ENCODE measurements at places on chromosomes 7 and 10.
A peak's percentile ranks its signal among the peaks of the same experiment; 100 is the strongest.

GRCh38 chr7:5549096-5549763 lies 125.6 kb upstream of the TNRC18 start:
- DNase-seq = peak; percentile 43

DNA sequence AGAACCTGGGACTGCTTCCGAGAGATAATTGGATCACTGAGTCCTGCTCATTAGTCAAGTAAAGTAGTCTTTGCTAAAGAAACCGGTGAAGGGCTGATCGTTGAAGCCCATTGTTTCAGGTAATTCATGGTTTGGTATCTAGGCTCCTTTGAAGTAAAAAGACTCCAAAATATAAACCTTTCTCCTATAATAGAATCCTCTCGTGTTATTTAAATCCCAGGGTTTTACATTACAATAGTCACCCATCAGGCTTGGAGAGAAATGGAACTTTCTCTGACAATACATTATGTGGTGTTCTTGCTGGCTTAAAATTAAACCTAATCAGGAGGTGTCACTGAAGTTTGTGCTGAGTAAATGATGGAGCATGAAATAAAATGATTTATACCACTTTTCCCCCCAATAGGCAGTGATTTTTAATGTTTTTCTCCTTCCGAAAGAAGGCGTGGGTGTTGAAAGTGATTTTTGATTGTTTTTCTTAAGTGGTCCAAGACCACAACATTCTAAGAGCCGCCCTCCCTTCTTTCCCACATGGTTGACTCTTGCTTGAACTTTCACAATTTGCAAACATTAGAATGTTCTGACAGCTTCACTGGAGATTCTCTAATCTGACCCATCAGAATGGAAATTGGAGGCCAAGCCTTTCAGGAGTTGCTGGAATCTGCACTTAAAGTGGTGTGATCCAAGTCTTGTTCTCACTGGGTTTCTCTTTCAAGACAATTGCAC lies 44.2 kb downstream of the LRMDA start:
- no peak for DNase-seq

DNA sequence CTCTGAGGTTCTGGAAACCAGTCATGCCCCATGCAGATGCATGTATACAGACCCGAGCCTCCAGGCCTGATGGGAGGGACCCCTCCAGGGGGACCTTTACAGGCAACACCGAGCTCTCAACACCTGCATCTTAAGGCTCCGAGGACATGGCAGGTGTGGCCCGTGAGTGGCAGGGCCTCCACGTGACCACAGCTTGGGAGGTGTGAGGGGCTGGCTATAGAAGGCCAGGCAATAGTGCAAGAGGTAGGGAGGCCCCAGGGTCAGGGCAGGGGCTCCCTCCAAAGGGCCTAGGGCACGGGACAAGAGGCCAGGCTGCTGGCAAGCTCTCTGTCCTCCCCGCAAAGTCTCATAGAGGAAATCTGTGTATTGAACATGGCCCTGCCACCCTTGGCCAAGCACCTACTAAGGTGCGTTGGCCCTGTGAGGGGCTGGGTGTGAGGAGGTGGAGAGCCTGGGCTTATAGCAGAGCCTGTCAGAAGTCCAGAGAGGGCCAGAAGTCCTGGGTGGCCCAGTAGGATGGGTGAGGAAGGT lies 134.2 kb downstream of the PTPN20 start:
- no peak for DNase-seq

- peak; percentile 77 for DNase-seq
Observed at GRCh38 chr10:97499561-97500296, 1.0 kb downstream of the UBTD1 start.

DNA sequence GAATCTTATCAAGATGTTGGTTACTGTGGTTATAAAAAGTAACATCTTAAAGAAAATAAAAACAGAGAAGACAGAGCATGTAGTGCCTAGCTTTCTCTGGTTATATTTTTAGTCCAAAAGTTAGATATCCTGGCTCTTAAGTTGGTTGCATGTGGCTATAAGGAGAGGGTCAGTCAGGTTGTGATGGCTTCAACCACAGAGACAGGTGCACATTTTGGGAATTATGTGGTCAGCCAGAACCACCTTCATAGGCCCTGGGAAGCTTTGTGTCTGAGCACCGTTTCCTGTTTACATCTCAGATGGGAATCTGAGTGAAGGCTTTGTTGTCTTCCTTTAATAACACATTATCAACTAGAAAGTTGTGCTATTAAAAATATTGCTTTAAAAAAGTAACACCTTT lies 265.1 kb upstream of the IGFBP3 start:
- no peak for DNase-seq

- peak; percentile 92 for DNase-seq
Observed at GRCh38 chr10:132571650-132572544, 34.3 kb downstream of the INPP5A start.

- no peak for DNase-seq
Observed at GRCh38 chr10:132541129-132541528, 3.5 kb downstream of the INPP5A start.

DNA sequence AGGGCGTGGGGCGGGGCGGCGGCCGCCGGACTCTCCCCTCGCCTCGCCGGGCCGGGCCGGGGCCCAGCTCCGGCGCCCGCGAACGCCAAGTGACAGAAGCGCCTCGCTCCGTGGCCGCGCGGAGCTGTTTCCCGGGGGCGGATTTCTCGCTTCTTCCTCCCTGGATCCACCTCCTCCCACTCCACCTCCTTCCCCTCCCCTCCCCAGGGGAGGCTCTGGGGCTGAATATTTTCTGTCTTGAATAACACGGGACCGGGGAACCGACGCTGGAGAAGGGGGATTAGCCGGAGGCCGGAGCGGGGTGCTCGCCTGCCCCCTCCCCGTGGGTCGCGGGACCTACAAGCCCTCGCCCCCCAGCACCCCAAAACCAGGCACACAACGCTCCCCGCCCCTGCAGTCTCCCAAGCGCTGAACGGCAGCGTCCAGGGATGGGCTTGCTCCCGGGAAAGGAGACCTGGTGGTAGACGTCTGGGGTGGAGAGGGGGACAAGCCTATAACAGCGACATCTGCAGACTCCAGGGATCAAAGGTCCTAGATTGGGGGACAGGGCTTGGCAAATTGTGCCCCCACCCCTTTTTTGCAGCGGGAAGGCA lies at the start of gene ARHGAP21:
TSS of gene ARHGAP21 (minus strand) at position 100 of the 593 bp plus-strand sequence. CDS start 1,988 bp downstream, outside the sequence.
- peak; percentile 89 for DNase-seq

GRCh38 chr7:55088107-55088506 lies 69.3 kb downstream of the EGFR start:
- DNase-seq = no peak

- no peak for DNase-seq
Observed at GRCh38 chr10:20647756-20648155, 249.4 kb downstream of the NEBL start.

- DNase-seq = no peak
Observed at GRCh38 chr7:26490640-26491624, 199.3 kb downstream of the SNX10 start.

GRCh38 chr7:102152672-102153598 lies 133.7 kb upstream of the SH2B2 start:
- peak; percentile 52 for DNase-seq

GRCh38 chr7:44697136-44698045 lies 51.3 kb upstream of the ZMIZ2 start:
- no peak for DNase-seq

DNA sequence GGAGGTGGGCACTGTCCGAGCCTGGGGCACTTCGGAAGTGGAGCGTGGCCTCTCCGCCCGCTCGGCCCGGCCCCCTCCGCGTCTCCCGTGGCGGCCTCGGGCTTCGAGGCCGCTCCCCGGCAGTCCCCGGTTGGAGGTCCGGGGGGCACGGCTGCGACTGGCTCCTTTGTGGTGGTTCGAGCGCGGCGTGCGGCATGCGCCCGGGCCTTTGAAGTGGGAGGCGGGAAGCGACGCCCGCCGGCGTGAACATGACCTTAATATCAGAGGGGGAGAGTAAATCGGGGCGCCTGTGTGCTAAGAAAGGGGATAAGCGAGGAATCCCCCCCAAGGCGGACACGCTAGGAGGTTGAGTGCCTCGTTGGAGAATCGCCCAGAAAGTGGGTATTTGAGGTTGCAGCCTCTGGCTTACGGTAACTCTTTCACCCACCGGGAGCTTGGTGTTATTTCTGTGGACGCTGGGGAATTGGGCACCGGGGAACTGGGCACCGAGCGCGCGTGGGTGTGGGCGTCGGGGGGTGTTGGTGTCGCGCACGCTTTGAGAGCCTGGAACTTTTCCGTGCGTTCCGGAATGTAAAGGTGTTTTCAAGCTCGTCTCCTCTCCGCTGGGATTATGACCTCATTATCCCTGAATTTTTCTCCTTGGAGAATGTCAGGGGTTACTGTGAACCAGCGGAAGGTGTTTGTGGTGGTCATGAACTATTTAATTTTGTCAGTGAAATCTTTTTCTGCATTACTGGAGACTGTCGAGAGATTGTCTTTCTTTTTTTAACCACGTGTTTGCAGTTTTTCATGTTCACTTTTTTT lies 660 bp downstream of the SUV39H2 start:
- peak; percentile 78 for DNase-seq

DNA sequence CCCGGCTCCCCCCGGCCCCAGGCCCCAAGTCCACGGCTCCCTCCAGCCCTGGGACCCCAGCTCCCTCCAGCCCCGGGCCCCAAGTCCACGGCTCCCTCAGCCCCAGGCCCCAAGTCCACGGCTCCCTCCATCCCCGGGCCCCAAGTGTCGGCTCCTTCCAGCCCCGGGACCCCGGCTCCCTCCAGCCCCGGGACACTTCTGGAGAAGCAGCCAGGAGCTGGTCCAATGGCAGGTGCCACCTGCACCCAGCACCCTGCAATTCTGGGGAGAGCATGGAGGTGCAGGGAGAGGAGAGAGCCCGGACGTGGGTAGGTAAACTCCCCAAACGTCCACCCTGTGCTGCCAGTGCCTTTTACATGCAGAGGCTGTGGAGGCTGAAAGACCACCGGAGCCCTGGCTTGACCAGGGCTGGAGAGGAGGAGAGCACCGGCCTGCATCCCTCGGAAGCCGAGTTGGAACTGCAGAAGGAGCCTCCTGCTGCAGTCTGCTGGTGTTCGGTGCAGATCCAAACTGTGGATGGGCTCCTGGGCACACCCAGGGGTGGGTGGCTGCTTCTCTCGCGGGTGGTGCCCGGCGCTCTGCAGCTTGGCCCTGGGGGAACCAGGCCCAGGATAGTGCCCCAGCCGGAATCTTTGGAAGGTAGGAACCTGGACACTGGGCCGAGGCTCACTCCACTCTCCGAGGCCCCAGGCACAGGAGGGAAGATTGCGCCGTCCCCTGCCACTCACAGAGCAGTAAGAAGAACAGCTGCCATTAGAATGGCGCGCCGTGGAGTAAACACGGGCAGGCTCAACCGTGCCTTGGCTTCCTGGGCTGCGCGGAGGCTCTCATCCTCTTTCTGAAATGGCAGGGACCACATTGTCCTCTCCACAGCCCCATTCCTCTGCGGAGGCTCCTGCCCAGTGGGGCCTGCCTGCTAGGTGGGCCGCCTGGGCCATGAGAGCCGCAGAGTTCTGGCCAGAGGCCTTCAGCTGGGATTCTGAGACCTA lies 14.7 kb downstream of the SHH start:
- no peak for DNase-seq

DNA sequence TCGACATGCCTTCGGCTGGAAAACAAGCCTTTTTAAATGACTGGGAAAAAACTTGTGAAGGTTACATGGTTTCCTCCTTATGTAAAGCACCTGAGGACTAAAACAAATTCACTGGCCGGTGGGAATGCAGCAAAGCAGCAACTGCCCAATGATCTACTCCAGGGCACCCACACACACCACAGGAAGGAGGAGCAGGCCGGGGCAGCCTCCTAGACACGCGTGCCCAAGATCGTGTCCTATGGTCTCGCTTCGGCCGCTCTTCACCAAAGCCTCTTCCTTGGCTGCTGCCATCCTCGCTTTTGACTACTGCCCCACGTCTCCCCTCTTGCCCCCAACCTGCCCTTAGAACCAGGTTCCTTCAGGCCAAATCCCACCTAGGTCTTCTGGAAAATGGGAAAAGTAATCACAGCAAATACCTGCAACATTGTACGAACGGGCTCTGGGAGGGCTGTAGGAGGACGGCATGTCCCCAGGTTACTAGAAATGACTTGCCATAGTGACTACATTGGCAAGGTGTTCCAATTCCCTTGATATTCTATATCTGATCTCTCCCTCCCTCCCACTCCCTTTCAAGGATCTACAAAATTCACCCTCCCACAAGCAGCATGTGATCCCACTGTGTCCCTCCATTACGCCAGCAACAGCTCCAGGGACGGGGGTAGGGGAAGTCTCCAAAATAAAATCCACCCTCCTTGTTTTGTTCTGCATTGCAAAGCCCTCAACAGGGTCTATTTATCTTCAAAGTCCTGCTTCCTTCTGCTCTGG lies 84.9 kb downstream of the RNF216 start:
- DNase-seq = no peak

DNA sequence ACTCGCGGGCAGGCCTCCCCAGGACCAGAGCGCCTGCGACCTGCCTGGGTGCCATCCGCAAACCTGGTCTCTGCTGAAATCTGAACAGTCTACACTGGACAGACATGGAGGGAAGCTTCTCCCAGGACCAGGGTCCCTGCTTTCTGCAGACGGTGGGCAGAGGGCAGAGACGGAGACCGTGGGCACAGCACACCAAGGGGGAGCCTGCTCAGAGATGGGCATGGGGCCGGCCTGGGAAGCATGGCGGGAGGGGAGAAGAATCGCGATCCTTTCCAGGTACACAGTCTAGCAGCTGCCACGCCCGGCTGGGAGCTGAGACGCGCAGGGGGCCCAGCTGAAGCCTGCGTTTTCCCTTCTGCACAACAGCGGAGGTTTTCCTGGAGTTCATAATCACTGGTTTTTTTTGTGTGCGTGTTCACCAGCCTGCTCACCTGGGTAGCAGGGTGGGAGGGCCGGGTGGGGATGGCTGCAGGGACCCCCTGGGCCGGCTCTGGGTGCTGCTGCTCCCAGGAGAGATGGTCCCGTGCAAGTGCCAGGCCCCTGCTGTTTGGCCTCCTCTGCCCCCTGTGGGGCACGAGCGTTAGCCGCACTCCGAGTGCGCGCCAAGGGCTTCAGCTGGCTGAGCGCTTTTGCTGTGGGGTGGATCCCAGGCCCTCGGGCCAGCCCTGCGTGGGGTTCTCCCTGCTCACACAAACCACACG lies 448.8 kb downstream of the DNAJB6 start:
- no peak for DNase-seq

DNA sequence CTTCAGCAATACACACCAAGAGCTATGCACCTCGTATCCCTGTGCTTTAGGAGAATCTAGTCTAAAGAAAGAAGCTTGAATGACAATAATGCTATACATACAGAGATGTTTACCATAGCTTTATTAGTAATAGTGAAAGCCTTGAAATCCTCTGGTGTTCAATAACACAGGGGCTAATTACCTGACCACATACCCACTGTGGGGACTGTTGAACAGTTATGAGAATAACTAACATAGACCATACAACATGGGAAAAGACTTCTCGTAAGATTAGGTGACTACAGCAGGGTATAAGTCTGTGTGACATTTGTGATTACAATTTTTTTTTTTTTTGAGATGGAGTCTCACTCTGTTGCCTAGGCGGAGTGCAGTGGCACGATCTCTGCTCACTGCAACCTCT lies 111.0 kb downstream of the SORBS1 start:
- DNase-seq = no peak

DNA sequence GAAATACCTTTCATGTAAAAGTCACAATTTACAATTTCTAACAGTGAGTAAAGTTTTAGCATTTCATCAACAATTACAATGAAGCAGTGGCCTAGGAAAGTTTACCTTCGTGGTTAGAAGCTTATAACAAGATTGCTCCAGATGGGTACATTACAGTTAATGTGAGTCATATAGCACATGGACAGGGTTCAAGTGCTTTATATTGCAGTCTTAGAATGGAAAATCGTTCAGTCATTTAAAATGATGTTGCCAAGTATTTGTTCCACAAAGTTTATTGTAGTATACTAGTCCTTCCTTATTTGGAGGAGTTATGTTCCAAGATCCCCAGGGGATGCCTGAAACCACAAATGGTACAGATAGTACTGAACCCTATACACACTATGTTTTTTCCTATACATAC lies 174.6 kb upstream of the TARP start:
- no peak for DNase-seq

GRCh38 chr7:94056796-94057207 lies 52.6 kb upstream of the BET1 start:
- DNase-seq = peak; percentile 77
